ENCODE measurements at places on chromosomes 7 and 10.

GRCh38 chr10:42111076-42111475 lies 527.3 kb downstream of the ZNF33B start:
- DNase-seq: no peak

DNA sequence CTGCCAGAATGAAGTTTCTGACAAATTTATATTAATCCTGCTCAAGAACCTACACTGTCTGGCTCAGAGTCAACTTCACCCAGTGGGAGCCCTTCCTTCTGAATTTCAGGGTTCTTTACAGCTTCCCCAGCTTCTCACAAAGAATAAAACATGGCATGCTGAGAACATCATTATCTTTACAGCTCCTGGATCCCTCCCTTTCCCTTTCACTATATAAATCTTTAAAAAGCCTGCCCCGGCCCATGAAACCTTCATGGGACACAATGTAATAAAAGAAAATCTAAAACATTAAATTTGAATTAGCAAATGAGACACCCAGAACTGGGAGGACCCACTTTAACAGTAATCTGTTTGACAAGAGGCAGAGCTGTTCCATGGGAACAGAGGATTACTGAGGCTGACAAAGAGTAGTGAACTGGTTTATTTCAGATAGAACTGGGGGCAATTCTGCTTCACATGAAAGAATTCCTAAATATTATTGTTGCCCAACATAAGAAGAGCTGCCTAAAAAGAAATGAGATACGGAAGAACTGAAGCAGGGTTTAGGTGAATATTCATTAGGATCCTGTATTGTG lies 222.8 kb downstream of the THSD7A start:
- DNase-seq: no peak

DNA sequence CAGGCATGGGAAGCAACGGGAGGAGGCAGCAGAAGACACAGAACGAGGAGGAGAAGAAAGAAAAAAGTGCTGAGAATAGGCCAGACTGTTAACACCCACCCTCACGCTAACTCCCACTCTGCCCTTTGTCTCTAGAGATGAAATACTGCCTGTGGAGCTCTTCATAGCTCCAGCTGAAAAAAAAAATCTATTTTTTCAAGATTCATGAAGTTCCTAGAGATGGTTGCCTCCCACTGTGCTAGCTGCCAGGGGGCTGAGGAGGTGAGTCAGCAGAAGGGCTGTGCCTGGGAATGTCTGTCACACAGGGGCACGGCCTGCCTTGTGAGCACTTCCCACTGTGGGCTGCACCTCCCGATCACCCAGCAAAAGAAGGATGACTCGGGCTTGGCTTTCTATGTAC lies 144.5 kb downstream of the RNF216 start:
- DNase-seq: no peak

- no peak for DNase-seq
Measured at GRCh38 chr7:13628239-13629001, 361.0 kb downstream of the ETV1 start.

DNA sequence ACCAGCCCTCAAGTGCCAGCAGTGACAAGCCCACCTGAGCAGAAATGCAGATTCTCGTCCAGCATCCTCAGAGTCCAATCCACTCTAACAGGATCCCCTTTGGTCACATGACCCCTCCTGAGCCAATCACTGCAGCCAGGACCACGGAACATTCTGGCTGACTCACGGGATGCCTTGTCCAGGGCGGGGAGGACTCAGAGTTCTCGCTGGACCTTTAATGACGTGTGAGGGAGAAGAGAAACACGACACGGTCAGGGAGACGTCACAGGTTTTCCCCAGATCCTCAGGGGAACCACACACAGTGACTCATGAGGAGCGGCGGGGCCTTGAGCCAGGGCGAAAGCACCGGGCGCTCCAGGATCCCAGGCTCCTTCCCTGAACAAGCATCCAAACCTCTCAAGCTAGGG lies 155.7 kb downstream of the PTPRN2 start:
- no peak for DNase-seq

GRCh38 chr7:5597772-5598171 lies 174.1 kb upstream of the TNRC18 start:
- DNase-seq: no peak

DNA sequence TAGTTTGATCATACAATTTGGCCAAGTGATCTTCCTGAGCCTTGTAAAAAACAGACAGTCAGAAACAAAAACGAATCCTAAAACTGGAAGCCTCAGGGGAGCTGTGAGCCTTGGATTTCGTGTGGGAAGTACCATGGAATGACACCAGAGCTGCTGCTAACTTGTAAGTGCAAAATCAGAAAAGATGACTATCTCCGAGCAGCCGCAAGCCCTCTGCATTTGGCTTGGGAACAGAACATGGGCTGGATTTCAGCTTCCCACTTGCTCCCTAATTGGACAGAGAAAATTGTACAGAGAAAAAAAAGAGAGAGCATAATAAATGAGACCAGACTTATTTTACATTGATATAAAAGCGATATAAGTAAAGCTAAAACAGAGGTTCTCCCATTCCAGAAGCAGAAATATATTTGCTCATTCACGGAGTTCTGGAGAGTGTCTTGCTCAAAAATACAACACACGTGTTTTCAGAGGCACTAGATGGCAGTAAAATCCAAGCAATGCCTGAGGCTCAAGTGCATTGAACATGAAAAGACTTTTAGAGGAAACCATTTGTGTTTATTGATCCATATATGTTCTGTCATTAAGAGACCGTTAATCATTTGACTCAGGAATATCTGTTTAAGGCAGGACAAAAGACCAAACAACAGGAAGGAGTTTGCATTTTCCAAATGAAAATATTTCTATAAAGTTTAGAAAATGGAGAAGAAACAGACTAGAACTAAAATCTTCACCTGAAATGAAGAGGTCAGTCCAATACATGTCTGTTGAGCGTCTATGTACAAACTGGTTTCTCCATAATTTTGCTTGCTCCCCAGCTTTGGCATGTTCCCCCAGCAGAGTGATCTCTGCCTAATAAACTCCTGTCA lies 78.3 kb upstream of the SLC26A5 start:
- DNase-seq: no peak

DNA sequence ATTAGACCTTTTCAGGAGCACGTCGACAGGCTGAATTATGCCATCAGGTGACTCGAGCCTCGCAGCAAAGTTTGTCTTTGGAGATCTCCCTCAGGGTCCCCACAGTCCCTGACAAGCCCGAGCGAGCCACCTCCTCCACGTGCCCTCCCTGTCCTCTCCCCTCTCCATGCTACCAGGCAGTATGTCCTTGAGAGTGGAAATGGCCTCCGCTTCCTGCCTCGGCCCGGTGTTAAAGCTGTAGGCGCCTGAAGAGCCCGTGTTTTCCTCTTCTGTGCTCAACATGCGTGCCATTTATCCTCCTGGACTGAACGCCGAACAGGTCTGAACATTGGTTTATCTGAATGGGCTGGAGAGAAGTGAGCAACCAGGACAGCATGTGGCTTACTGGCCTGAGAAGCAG lies 82.6 kb downstream of the GPR26 start:
- DNase-seq: no peak

- DNase-seq: no peak
Measured at GRCh38 chr7:142053988-142054387, 57.5 kb upstream of the MGAM2 start.
